Effector memory CD4-positive, alpha-beta T cell (primary cell): ENCODE measurements at places on chromosomes 3 and 15.
A peak's percentile ranks its signal among the peaks of the same experiment; 100 is the strongest.

GRCh38 chr3:172039436-172040077 lies at the start of gene FNDC3B:
Gene FNDC3B, plus strand, starts transcription at chr3:172039578. Its CDS starts 72,902 bp downstream, at chr3:172112480.
- H3K4me3 ChIP-seq, result peak within 1 kb of the TSS; percentile 84
- peak within 1 kb of the TSS; percentile 93 for H3K27ac ChIP-seq
- no peaks in the 10 kb centered on the region for H3K4me1 ChIP-seq

DNA sequence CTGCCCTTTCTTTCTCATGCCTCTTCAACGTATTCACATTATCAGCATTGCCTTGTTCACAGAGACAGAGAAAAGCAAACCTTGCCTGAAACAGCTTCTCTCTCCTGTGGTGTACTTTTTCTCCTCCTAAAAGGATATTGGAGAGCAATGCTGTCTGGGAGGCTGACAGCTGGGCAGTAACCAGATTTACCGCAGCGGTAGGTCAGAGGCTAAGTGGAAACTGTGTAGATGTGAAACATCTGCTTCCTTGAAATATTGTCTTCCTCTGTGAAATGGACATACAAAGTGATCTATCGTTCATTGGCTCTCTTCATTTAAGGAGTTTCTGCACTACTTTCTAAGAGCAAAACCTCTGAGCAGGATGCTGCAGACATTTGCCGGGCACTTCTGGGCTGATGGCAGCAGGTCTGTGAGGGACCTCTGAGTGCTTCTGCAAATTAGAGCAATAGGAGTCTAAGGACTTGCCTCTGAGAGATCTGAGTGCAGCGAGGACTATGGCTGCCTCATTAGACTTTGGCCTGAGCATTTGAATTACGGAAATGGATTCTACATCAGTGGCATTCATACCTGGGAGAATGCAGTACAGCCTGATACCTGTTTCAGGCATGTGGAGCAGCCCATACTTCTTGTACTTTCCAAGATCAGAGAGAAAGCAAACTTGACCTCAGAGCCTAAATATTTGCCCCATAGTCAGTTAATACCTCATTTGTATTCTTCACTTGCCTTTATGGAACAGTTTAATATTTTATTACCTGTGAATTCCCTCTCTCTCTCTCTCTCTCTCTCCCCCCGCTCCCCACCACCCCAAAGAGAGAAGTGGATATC lies 260.5 kb upstream of the TPRG1 start:
- H3K4me1 ChIP-seq, result no peaks in the 10 kb centered on the region
- no peak for DNase-seq
- H3K36me3 ChIP-seq, result no peaks in the 10 kb centered on the region

DNA sequence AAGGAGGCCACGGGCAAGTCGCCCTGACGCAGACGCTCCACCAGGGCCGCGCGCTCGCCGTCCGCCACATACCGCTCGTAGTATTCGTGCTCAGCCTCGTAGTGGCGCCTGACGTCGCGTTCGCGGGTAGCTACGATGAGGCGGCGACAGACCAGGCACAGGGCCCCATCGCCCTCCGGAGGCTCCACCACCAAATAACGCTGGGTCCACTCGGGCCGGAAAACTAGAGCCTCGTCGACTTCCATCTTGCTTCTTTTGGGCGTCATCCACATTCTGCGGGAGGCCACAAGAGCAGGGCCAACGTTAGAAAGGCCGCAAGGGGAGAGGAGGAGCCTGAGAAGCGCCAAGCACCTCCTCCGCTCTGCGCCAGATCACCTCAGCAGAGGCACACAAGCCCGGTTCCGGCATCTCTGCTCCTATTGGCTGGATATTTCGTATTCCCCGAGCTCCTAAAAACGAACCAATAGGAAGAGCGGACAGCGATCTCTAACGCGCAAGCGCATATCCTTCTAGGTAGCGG lies at the start of gene EPM2AIP1:
Gene EPM2AIP1, minus strand, starts transcription at position 326 of the 520 bp plus-strand sequence. Its CDS starts 54 bp downstream, at position 272.
- DNase-seq, result no peak
- H3K36me3 ChIP-seq, result peaks cover 8% of the 10 kb centered on the region
- peaks cover 41% of the 10 kb centered on the region for H3K4me1 ChIP-seq
- H3K27ac ChIP-seq, result peak within 1 kb of the TSS; percentile 96

DNA sequence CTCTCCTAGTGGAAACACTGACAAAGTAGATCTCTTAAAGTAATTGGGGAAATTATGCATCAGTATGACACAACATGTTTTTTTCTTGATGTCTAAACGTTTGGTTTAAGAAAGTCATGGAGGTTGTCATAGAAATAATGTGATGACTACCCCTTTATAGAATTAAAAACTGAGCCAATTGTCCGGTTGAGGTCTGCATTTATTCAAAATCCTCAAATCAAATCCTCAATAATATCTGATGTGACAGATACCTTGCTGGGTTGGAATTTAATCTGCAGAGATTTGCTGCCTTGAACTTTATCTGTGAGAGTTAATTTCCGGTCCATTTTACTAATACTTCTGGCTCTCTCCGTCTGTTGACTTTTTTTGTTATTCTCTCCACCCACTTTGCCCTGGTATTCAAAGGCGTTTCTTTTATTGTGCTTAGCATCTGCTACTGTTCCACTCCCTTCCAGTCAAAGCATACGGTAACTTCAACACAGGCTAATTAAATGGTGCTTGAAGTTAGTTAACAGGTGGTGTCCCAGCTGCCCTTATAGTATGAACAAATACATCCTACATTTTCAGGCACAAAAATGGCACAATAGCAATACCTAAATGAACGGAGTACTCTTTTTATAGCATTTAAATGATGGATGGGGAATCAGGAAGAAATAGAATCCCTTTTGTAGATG lies 628.3 kb downstream of the ROBO1 start:
- no peak overlapping the region for H3K27ac ChIP-seq
- H3K36me3 ChIP-seq, result no peaks in the 10 kb centered on the region
- H3K4me1 ChIP-seq, result no peaks in the 10 kb centered on the region
- no peak overlapping the region for H3K4me3 ChIP-seq
- DNase-seq, result no peak

DNA sequence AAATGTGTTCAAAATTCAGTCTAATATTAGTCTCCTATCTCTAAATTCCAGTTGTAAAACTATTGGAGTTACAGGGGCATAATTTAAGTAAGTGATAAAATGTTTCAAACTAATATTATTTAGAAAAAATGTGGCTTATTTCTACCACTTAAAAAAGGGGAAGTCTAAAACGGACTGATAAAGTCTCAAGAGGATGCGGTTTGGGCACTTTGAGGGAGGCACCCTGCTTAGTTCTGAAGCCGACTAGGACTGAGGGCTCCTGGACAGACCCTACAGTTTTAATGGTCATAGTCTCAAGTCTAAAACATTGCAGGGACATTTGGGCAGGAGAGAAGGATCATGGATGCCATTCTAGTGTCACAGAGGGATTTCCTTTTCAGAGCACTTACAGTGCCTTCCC lies 566.3 kb downstream of the NR2F2 start:
- no peaks in the 10 kb centered on the region for H3K27me3 ChIP-seq
- H3K36me3 ChIP-seq, result no peaks in the 10 kb centered on the region
- DNase-seq, result no peak
- H3K4me3 ChIP-seq, result no peak overlapping the region
- no peak overlapping the region for H3K27ac ChIP-seq
- H3K4me1 ChIP-seq, result no peaks in the 10 kb centered on the region

- H3K4me3 ChIP-seq, result no peak overlapping the region
- no peak overlapping the region for H3K27ac ChIP-seq
- no peak for DNase-seq
Observed at GRCh38 chr3:68817243-68817642, 115.1 kb downstream of the TAFA4 start.

GRCh38 chr15:65330934-65331645 lies 26.6 kb downstream of the RNU5B-1 start:
- H3K4me1 ChIP-seq, result no peaks in the 10 kb centered on the region
- H3K4me3 ChIP-seq, result no peak overlapping the region
- no peak overlapping the region for H3K27ac ChIP-seq
- no peak for DNase-seq

DNA sequence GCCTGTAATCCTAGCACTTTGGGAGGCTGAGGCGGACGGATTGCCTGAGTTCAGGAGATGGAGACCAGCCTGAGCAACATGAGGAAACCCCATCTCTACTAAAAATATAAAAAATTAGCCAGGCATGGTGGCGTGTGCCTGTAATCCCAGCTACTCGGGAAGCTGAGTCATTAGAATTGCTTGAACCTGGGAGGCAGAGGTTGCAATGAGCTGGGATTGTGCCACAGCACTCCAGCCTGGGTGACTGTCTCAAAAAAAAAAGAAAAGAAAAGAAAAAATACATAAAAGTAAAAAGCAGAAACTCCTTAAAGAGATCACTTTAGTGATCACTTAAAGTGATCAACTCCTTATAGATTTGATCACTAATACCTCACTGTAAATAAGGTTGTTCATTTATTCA lies 78.0 kb downstream of the GMPS start:
- DNase-seq, result no peak
- no peak overlapping the region for H3K4me3 ChIP-seq

DNA sequence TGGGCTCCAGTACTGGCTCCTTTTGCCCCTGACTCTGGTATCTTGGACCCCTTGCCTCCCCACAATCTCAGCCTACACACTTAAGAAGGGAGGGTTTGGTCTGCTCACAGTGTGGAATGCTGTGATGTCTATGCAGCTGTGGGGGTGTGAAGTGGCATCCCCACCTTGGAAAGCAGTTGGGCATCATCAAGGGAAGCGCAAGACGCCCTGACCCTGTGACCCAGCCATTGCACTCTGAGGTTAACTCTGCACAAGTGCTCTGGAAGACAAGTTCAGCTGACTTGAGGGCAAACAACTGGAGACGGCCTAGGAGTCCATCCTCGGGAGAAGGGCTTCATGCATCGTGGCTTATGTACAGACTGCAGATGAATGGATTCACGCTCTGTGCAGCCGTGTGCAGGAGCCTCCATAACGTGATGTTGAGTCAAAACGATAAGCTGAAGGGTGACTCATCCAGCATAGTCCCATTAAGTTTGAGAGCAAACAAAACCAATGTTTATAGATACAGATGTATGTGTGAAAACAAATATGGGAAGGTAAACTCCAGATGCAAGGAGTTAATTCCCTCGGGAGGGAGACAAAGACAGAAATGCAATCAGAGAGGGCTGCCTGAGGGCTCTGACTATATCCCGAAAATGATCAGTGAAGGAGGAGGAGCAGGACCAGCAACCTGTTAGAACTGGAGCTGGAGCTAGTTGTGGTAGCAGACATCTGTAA lies 86.8 kb downstream of the LSM3 start:
- no peak for DNase-seq
- no peaks in the 10 kb centered on the region for H3K27me3 ChIP-seq
- no peaks in the 10 kb centered on the region for H3K36me3 ChIP-seq
- no peak overlapping the region for H3K27ac ChIP-seq
- H3K4me1 ChIP-seq, result no peaks in the 10 kb centered on the region

DNA sequence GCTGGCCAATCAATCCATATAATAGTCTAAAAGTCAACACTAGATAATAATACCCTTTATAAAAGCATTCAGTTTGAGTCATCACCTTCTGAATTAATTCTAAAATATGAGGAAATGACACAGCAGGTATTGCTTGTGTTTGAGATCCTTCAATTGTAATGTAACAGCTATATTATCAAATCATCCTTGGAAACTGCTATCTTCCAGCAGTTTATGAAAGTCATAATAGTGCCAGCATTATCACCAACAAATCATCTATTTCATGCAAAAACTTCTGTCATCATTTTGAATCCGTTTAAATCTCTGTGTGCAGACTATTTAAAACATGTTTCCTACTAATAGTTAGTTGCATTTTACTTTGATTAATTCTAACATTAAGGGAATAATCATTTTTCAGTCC lies 468.7 kb downstream of the CADM2 start:
- no peak for DNase-seq
- no peaks in the 10 kb centered on the region for H3K4me1 ChIP-seq
- no peak overlapping the region for H3K27ac ChIP-seq
- H3K27me3 ChIP-seq, result no peaks in the 10 kb centered on the region

DNA sequence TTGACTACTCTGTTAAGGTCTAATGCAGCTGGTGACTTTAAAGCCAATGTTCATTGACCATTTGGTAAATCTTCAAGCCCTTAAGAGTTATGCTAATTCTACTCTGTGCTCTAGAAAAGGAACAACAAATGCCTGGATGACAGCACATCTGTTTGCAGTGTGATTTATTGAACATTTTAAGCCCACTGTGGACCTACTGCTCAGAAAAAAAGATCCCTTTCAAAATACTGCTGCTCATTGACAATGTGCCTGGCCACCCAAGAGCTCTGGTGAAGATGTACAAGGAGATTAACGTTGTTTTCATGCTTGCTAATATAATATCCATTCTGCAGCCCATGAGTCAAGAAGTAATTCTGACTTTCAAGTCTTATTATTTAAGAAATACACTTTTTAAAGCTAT lies 110.8 kb downstream of the TBC1D5 start:
- no peak for DNase-seq
- H3K4me1 ChIP-seq, result no peaks in the 10 kb centered on the region
- H3K4me3 ChIP-seq, result no peak overlapping the region
- H3K27me3 ChIP-seq, result no peaks in the 10 kb centered on the region

DNA sequence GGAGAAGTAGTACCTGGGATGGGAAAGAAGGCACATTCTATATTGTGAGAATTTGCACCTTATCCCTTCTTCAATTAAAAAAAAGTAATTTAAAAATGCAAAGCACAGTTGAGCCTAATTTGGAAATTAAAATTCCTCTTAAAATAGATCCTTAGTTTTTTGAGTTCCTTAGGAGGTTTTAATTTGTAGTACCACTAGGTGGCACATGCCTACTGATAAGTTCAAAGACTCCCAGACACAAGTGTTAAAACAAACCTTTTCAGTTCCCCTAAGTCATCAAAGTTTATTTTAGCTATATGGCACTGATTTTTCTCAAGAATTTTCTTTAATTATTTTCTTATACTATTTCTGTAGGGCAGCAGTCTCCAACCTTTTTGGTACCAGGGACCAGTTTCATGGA lies 127.6 kb upstream of the AZI2 start:
- no peak for DNase-seq
- no peak overlapping the region for H3K27ac ChIP-seq
- H3K27me3 ChIP-seq, result no peaks in the 10 kb centered on the region

- no peak for DNase-seq
- H3K4me3 ChIP-seq, result no peak overlapping the region
- no peaks in the 10 kb centered on the region for H3K27me3 ChIP-seq
- H3K4me1 ChIP-seq, result no peaks in the 10 kb centered on the region
- no peak overlapping the region for H3K27ac ChIP-seq
- H3K36me3 ChIP-seq, result no peaks in the 10 kb centered on the region
Observed at GRCh38 chr3:114179575-114179974, 723 bp upstream of the DRD3 start.

- no peak for DNase-seq
- H3K4me3 ChIP-seq, result no peak overlapping the region
- no peaks in the 10 kb centered on the region for H3K27me3 ChIP-seq
- peak overlapping the region; percentile 15 for H3K27ac ChIP-seq
- peaks cover 54% of the 10 kb centered on the region for H3K4me1 ChIP-seq
- H3K36me3 ChIP-seq, result peaks cover 41% of the 10 kb centered on the region
Observed at GRCh38 chr3:30646181-30646876, 39.9 kb downstream of the TGFBR2 start.

- no peak for DNase-seq
Observed at GRCh38 chr3:102085431-102086176, 236.3 kb downstream of the NFKBIZ start.
